Right lung (tissue), 10 donors: ENCODE measurements at places on chromosomes 13 and 19.

DNA sequence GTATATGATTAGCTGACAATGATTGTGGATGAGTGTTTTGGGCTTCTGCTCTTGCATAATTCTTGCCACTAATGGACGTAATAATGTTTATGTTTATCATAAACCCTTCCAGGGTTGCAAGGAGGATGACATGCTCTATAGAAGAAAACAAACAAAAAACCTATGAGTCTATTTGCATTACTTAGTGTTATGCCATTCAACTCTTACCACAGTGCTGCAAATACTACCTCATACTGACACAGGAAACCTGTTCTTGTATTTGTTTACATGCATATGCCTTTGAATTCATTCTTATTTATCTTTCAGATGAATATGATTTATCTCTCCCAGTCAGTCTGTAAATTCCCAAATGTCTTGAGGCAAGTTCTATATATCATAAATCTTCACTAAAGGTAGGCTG is 39.6 kb upstream of the FREM2 start:
- DNase-seq, result peak; percentile 23

GRCh38 chr13:99542788-99543406 is 41.6 kb downstream of the TM9SF2 start:
- DNase-seq, result no peak

DNA sequence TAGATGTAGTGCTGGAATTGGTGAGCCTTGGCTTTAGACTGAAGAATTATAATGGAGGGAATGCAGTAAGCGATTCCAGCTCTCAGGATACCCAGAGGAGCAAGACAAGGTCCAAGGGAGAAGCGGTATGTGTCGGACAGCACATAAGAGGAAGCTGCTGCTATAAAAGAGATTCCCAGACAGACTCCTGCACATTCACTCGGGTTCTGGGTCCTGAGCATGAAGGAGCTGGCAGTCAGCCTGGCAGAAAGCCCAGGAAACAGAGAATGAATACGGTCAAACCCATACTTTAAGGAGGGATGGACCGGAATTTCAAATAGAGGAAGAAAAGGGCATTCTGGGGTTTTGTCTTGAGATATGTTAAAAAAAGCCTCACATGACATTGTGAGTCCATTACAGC is 308.3 kb downstream of the DNAJC15 start:
- DNase-seq, result no peak

- no peak for DNase-seq
Measured at GRCh38 chr13:112034231-112034630, 32.7 kb upstream of the SOX1 start.

- DNase-seq, result no peak
Measured at GRCh38 chr13:89181041-89181440, 1509.9 kb downstream of the SLITRK5 start.

DNA sequence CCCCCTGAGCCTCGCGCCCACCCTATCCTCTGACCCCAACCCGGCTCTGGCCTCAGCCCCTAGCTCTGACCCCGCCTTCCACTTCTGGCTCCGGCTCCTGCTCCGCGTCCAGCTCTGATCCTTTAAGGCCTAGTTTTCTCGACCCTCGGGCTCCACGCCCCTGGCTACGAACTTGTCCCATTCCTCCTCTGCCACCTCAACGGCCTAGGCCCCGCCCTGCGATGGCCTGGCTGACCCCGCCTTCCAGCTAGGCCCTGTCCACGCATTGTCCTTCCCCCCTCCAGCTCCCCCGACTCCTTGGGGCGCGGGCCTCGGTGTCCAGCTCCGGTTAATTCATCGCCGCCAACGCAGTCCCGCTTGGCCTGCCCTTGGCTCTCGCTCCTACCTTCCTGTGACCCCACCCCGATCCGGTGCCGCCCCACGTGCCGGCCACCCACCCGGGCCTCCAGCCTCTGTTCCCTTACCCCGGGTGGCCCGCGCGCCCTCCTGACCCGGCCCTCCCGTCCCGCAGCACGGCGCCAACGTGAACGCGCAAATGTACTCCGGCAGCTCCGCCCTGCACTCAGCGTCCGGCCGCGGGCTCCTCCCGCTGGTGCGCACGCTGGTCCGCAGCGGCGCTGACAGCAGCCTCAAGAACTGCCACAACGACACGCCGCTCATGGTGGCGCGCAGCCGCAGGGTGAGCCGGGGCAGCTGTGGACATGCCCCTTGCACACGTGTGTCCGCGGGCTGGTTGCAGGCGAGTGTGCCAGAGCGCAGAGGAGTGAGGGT is 9.4 kb downstream of the BCL3 start:
- peak; percentile 73 for DNase-seq

GRCh38 chr13:78100486-78100885 is 181.9 kb upstream of the EDNRB start:
- no peak for DNase-seq

DNA sequence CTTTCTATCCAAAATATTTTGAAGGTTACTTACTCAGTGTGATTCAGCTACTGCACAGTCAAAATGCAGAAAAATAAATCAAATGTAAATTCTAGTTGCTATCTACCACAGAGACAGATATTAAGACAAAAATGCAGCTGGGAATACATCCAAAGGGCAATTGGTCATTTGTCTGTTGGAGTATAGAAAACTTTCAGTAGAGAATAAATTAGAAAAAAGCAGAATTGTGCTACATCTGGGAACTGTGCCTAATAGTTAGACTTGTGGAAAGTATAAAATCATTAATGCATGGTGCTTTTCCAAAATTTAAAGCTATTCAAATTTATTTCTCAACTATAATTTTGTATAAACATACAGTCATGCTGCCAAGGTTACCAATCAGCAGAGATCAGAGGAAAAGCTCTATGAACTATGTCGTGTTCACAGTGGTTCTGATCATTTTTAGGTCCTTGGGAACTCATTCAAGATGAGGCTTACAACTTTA is 1635.8 kb downstream of the PCDH9 start:
- DNase-seq, result peak; percentile 59

- DNase-seq, result no peak
Measured at GRCh38 chr19:3250675-3251074, 26.2 kb downstream of the CELF5 start.

GRCh38 chr19:45878043-45878794 is 7.7 kb downstream of the IRF2BP1 start:
- no peak for DNase-seq

DNA sequence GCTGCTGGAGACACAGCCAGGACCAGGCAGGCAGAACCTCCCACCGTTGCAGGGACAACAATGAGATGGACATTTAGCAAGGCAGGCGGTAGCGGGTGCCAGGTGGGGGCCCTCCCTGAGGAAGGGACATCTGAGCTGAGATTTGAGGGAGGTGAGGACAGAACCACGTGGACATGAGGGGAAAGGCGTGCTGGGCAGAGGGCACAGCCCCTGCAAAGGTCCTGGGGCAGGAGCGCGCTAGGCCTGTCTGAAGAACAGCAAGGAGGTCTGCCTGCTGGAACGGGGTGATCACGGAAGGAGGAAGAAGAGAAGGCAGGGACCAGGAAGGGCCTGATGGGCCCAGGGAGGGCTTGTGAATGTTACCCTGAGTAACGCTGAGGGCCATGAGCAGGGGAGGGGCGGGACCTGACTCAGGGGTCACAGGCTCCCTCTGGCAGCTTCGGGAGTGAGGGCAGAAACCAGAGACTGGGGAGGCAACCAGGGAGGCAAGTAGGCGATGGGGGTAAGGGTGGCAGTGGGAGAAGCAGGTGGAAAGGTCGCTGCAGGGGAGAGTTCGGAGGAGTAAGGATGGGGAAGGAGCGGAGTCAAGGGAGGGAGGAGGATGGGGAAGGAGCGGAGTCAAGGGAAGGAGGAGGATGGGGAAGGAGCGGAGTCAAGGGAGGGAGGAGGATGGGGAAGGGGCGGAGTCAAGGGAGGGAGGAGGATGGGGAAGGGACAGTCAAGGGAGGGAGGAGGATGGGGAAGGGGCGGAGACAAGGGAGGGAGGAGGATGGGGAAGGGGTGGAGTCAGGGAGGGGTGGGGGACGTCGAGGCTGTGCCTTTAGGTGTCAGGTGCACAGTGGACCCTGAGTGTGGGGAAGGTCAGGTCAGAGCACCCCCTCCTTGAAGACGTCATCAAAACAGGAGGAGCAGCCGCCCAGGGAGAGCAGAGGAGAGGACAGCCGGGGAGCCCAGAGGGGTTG is 15.7 kb upstream of the B3GNT3 start:
- no peak for DNase-seq

DNA sequence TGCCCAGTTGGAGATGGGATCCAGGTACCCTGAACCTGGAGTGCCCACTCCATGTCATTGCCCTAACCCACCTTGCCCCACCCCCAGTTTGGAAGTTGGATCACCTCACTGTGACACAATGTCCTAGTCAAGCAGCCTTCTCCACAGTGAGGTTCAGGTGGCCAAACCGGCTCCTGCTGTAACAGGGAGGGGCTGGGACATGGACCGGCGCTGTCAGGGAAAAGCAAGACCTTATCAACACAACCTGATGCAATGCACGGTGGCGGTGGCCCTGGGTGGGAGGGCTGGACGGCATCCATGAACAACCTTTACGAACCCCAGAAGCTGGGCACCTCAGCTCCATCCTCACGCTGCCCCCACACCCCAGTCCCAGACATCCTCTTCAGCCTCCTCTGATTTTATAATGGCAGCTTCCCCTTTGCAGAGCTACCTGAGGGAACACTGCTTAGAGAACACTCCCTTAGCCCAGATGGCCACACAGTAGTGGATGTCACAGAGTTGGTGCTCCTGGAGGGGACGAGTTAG is 1.6 kb upstream of the KRTDAP start:
- no peak for DNase-seq

- DNase-seq, result no peak
Measured at GRCh38 chr19:17097593-17098126, 22.1 kb downstream of the MYO9B start.

DNA sequence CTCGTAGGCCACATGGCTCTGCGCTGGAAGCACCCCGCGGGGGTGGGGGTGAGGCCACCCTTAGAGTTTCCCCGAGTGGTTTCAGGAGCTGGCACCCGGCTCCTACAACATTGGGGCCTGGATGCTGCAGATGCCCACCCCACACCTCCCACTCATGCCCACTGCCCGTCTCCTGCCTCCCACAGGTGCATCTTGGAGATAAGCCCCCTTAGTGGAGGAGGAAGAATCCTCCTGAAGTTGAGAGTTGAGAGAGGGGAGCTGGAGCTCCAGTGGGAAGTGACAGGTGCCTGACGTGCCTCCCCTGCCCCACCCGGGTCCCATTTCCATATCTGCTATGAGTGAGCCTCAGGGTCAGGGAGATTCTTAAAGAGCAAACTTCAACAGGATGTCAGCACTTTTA is 341.3 kb downstream of the TEX29 start:
- DNase-seq, result no peak

DNA sequence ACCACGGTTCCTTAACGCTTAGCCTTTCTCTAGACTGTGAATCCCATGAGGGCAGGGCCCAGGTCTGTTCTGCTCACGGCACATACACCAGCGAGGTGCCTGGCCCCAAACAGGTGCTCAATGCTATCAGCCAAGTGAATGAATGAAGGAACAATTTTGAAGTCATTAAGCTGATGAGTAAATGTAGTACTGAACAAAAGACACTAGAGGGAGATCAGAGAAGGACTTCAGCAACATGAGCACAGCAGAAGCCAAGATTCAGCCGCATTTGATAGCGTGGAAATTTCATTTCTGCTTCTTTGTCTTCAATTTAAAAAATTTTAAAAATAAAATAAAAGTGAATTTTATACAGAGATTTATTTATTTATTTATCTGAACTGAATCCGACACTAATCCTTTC is 20.1 kb upstream of the MYO16 start:
- no peak for DNase-seq

DNA sequence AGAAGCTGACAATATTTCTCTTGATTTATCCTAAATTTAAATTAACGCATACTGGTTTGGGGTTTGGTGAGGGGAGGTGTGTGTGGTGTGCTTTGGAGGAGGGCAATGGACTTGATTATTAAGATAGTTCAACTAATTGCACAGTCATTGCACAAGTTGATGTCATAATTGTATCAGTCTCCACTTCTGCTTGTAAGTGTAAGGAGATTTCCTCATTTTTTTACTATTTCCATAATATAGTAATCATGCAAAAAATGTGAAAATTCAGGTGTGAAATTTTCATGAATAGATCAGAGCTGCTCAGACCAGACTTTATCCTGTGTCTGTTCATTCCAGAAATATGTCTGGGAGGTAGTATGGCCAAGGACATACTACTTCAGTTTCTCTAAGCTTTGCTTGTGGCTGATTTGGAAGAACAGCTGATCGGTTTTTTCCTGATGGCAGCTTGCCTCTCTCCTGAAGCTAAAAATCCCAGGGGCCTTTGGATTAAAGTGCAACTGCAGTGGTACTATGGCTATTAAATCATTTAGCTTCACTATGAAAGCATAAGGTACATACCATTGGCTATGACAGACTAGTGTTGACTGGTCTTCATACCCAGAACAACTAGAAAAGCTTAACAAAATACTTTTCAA is 201.8 kb upstream of the MIR17HG start:
- DNase-seq, result no peak

DNA sequence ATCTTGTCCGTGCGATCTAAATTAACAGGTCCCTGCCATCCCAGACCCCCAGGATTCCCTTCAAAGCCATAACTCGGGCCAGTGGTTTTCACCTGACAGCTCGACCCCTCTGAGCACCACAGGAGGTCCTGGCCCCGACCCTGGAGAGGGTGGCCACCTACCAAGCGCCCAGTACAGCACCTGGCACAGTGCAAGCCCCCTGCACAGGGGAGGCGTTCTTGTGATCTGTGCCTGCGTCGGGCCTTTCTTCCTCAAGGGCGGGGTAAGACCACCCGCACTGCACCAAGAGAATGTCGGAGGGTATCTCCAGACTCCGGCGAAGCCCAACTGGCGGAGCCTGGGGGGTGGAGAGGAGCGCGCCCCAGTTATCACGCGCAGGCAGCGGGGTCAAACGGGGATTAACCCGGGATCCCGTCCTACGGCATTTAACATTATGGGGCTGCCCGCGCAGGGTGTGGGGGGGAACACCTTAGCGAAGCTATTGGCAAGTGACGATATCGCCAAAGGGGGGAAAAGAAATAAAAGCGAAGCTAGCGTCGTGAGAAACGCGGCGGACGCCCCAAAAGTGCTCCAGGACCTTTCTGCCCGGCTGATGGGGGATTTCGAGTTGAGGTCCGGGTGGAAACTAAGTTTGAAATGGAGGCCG is 1.3 kb upstream of the HNRNPL start:
- peak; percentile 29 for DNase-seq

DNA sequence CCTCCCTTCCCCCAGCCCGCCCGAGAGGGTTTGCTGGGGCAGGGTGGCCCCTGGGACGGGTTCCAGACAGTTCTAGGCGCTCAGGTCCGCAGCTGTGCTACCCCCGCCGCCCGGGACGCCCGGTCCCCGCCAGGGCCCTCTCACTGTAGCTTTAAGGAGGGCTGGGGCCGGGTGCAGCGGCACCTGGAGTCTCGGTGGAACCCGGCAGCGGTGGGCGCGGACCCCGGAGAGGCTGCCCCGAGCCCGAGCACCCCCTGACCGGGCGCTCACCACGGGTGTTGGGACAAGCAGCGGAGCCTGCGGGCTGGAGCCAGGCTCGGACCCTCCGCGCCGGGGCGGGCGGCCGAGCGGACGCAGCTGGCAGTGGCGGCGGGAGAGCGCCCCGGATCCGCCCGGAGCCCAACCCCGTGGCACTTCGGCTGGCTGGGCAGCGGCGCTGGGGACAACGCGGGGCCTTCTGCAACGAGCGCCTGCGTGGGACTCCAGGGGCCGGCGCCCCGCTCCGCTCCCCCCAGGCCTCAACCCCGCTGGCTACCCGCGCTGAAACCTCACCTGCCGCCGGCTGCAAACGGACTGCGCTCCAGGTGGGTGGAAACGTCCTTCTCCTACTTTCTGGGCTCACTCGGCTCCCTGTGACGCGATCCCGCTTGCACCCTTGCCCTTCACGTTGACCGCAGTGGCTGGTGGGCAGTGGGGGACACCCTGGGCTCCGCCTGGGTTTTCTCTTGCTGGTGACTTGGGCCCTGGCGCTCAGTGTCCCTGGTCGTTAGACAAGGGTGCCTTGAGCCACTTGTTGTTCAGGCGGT is 81.1 kb downstream of the ZNF429 start:
- DNase-seq, result no peak
